ENCODE measurements at places on chromosomes 16 and 17.

- DNase-seq: no peak
These were observed 75.7 kb upstream of the TMEM132E start for GRCh38 chr17:34503528-34504195.

- DNase-seq: no peak
These were observed 25.6 kb upstream of the PMFBP1 start for GRCh38 chr16:72197545-72197944.

DNA sequence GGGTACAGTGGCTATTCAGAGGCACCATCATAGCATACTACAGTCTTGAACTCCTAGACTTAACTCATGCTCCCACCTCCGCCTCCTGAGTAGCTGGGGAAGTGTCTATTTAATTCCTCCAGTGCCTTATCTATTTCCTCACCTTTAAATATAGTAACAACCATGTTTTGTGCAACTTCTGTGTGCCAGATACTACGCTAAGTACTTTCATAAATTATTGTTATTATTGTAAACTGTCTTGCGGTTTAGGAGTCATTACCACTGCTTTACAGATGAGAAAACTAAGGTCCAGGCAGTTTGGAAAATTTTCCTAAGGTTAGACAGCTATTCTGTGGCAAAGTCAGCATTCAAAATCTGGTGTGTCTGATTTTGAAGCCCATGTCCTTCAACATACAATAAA is 359.1 kb upstream of the XYLT1 start:
- DNase-seq: no peak

DNA sequence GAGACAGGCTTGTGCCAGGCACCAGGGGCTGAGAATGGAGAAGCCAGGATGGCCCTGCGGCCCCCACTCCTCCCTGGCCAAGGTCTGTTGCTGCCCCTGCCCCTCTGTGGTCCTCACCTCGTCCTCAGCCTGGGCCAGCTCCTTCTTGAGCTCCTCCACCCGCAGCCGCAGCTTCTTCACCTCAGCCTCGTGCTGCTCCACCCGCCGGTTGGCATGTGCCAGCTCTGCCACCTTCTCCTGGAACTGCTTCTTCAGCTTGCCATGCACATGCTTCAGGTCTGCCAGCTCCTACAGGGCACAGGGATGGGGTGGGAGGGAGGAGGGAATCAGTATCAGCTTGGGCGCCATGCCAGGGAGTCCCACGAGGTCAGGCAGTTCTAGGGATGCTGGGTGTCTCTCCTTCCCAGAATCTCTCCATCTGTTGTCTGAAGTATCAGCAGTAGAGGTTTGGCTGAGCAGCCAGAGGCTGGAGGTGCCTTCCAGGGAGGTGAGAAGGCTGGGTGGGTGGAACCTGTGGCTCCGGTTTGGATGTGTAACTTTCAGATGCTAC is 20.1 kb downstream of the CCDC102A start:
- no peak for DNase-seq

DNA sequence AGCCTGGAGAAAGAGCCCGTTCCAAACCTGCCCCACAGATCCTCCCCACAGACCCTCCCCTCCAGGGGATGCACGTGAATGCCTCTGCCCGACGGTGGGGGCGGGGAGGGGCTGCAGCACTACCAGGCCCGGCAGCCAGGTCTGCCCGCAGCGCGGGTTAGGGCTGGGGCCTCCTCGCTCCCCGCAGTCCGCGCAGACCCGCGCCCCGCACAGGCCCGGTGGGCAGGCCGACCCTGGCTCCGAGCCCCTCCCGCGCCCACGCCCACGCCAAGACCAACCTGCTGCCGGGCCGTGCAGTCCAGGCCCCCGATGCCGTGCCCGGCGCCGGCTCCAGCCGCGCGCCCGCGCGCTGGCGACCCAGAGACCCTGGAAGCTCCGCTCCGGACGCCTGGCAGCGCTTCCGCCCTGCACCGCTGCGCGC is at the start of gene RPUSD1:
RPUSD1 (minus strand) TSS at position 404 of the 421 bp plus-strand sequence. CDS start 644 bp downstream, outside the sequence.
- DNase-seq: no peak

DNA sequence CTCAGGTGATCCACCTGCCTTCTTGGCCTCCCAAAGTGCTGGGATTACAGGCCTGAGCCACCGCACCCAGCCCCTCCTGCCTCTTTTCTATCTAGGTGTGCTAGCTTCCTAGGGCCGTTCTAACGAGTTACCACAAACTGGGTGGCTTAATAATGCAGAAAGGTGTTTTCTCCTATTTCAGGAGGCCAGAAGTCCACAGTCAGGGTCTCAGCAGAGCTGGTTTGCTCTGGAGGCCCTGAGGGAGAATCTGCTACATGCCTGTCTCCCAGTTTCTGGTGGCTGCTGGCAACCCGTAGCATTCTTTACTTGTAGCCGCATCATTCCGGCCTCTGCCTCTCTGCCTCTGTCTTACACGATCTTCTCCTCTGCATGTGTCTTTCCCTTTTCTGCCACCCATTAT is 89.2 kb downstream of the NTN1 start:
- DNase-seq: no peak

DNA sequence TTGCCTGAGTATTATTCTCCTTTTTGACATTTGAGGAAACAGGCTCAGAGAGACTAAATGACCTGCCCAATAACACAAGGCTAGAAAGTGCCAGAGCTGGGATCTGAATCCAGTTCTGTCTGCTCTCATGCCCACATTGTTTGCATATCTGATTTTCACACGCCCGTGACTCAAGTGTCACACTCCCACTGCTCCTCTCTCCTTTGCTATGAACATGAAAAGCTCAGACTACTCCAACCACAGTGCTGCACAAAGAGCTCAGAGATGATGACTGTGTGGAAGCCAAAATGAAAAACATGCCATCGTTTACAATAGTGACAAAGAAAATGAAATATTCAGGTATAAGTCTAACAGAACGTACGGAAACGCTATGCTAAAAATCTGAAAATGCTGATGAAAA is 107.9 kb downstream of the SMG6 start:
- no peak for DNase-seq

DNA sequence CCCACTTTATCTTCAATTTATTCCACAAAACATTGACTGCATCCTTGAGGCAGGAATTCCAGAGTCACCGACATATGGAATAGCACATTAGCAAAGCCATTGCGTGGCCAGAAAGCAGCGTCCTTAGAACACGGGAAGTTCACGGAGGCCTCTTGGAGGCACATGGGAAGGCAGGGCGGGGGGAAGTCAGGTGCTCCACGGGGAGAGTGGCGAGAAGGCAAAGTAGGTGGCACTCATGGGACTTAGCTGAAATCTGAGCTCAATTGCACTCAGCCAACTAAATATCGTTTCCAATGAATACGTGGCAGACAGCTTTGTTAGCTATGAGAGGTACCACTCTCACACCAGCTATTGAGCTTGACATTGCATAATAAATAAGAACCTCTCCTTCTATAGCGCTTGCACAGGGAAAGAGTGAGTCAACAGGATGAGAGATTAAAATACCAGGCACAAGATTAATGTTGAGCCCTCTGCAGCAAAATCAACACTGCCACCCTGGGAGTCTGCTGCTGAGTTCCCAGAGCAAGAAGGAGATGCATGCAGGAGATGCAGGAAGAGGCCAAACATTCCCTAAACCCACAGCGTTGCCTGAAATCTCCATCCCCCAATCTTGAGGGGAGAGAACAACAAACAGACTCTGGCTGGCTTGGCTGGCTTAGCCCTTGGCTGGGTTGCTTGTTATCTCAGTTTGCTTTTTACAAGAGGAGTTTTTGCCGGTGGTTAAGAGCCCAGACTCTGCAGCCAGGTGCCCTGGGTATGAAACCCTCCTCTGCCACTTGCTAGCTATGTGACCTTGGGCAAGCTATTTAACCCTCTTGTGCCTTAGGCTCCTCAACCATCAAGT is 28.8 kb downstream of the ABCC12 start:
- DNase-seq: no peak

- DNase-seq: no peak
These were observed 90.6 kb downstream of the GP2 start for GRCh38 chr16:20236579-20237289.

GRCh38 chr16:53864819-53865493 is 161.0 kb downstream of the FTO start:
- DNase-seq: no peak

DNA sequence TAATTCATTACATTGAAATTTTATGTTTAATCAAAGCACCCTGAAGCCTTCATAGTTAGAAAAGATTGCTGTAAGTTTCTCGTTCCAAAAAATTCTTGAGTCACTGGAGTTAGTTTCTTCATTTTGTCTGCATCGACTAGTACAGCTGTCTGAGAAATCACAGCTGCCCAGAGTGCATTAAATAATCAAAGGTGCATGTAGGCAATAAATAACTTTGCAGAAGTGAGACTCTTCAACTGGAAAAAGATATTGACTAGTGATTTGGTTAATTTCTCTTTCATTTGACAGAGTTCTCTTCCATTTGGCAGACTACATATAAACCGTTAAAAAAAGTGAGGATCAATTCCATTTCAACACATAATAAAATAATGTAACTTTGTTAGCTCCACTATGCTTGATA is 234.0 kb downstream of the CNTNAP4 start:
- DNase-seq: no peak

DNA sequence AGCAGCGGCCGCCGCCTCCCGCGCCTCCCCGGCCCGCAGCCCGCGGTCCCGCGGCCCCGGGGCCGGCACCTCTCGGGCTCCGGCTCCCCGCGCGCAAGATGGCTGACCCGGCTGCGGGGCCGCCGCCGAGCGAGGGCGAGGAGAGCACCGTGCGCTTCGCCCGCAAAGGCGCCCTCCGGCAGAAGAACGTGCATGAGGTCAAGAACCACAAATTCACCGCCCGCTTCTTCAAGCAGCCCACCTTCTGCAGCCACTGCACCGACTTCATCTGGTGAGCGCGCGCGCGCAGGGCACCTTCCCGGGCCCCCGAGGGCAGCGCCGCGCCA is 258 bp downstream of the PRKCB start:
- DNase-seq: no peak

DNA sequence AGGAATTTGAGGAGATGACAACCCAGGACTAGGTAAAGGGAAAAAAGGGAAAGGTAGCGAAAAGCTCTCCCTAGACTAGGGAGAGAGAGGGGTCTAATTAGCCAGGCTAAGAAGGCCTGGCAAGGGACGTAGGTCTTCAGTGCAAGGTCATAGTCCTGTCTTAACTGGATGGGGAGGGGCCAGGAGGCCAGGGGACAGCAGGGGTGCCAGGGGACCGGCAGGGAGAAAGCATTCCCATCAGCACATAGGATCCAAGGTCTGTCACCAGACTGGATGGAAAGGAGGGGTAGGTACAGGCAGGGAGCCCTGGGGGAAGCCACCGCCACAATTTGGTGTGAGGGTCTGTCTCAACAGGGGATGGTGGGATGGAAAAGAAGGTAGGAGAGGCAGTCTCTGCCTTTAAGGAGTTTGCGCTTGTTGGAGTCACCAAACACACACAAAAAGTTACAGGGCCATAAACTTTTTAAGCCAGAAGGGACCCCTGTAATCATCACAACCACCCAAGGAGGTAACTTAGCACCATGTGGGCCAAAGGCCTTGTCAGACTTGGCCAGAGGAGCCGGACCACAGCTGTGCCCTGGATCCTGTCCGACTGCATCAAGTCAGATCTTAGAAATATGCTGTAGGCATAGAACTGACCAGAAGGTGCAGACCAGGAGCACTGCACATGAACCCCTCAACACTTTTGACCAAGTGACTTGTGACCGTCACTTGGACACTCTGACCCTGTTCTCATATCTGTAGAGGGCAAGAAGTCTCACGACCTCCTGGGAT is 10.0 kb downstream of the AXIN2 start:
- DNase-seq: no peak

- DNase-seq: no peak
These were observed 194.9 kb upstream of the RBFOX1 start for GRCh38 chr16:7137560-7138330.

DNA sequence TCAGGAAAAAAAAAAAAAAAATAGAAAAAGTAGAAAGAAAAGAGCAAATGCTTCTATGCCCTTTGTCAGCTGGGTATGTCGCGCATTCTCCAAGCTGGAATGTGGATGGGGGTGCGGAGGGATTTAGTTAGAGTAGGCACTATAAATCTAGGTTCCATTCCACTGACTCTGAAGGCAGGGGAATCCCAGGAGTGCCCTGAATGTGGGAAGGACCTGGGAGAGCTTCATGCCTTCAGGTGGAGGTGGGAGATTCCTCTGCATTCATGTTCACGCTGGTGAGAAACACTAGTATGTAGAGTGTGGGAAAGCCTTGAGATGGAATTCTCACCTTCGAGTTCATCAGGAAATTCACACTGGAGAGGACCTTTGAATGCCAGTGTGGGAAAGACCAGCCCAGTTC is 12.4 kb downstream of the ZNF232 start:
- no peak for DNase-seq

- DNase-seq: no peak
These were observed 146.2 kb downstream of the CDH13 start for GRCh38 chr16:82773018-82773417.

DNA sequence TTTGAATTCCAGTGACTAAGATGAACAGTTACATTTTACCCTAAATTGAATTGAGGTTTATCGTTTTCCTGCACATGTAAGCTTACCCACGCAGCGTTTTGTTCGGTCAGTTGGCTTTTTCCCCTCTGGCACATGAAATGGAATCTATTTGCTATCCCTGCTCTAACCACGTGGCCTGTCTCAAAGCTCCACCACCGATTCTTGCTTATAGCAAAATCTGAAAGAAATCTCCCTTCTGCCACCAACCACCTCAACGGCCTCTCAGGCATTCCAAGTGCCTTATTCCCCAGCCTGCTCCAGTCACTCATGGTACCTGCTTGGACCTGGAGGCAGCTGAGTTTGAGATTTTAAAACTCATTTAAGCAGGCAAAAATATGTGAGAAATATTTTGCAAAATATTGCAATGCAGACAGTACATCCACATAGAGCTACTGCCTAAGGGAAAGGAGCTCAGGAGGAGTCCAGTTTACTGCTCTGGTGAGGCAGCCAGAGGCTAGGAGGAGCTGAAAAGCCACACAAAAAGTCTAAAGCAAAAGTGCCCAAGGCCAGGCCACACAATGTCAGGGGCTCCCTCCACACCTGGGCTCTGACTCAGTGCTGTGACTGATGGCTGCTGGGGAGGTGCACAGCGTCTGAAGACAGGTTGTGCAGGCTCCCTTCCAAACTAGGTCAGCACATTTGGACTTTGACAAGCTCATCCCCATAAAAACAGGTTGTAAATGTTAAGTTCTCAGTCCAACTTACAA is 26.4 kb downstream of the ARHGAP17 start:
- DNase-seq: no peak

DNA sequence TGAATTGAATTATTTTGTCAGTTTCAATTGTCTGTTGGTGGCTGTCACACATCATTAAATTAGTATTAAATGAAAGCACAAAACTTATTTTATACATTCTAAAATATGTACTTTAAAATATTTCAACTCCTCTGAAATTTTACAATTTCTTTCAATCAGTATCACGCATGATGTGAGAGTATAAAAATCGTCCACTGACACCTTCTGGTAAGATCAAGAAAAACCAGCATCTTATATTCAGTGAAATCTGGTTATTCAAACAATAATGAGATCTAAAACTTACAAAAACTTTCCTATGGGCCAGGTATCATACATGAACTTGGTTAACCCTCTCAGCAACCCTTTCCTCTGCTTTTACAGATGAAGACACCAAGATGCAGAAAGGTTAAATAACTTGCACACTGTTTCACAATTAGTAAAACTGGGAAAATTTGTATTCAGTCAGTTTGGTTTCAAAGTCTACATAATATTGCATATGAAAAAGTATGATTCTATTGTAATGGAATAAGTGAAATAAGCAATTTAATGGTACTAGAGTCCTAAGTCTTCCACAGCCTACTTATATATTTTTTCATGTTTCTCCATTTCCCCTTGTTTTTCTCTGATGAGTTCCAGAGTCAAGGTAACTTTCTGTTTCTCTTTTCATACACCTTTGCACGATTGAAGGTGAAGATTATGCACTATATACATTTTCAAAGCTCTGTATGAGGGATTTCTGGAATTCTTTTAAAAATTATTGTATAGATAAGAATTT is 58.7 kb downstream of the EFCAB5 start:
- DNase-seq: no peak

- no peak for DNase-seq
These were observed 46.2 kb downstream of the HSD17B2 start for GRCh38 chr16:82081264-82081663.
